AG08396 (cell line): ENCODE measurements at places on chromosomes 7 and 10.

DNA sequence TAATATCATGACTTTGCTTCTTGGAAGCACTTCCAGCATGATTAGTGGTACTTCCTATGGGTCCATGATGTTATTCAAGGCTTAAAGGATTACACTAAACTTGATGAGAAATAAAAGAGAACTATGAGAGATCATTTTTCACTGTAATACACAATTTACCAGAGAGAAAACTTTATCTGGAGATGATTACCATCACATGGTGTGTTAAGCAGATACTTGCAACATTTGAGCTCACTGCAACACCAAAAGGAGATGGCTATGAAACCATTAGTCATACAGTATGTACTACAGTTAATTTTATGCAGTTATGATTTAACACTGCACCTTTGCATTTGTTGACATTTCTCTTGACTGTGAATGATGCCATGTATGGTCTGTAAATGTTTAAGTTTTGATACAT is 311.3 kb upstream of the AOAH start:
- DNase-seq: no peak

- peak; percentile 4 for DNase-seq
Measured at GRCh38 chr10:86650151-86650550, 4.2 kb upstream of the OPN4 start.

DNA sequence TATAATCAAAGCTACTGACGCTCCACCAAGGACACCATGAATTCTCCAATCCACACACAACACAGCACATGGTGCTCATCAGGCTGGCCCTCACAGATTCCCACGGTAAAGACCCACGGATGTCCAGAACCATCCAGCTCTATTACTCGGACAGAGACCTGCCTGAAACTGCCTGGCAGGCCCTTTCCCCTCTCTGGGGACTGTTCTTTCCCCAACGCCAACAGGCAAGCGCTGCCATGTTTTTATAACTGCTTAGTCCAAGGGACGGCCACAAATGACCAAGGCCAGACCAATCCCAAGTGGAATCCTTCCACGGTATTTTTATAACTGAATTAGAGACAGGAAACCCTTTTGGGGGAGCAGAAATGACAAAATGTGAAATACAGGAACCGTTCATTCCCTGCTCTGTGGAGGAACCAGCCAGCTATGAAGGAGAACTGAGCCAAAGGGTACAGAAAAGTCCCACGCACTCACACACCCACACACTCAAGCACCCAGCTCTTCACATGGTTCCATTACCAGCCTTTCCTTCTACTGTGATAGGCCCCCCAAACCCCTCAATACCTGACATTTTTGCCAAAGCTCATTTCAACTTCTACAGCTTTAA is 4.1 kb downstream of the PIP4K2A start:
- DNase-seq: no peak

DNA sequence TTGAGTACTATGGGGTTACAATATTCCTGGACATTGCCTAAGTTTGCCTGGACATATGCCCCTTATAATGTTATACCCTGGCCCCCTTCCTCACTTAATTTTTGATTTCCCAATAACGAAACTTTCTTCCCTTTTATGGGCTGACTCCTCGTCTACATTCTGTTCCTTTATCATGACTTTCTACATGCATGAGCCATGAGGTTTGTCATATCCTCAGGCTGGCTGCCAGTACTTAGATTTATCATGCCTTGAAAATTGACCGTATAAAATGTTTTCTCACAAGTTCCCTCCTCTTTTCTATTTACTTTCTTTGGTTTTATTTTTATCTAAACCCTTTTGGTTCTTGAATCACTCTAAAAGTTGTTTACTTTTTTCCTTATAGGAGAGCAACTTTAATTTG is 4.7 kb downstream of the DNAH11 start:
- no peak for DNase-seq

GRCh38 chr7:140229591-140230515 is 53.1 kb upstream of the KDM7A start:
- DNase-seq: no peak

DNA sequence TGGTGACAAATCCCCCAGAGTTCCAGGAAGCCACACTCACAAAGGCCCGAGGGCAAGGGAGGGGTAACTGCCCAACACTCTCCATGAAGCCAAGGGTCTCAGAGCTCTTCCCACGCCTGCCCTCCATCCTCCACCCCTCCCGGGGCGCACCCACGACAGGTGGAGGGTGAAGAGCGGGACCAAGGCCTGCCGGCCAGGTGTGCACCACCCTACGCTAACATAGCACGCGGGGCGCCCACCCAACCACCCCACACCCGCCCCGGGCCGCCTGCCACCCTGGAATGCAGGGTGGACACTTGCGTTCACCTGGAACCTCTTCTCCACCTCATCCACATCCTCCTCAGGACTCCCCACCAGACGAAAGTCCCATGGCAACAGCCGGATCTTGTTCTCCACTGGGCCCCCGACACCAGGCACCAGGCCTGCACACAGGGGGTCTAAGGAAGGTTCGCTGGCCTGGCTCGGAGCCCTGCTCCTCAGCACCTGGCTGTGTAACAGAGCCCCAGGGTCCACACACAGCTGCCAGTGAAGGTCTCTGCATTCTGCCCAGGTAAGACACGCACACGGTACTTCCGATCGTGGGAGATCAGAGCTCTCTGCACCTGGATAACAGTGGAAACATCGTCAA is 32.7 kb downstream of the MAD1L1 start:
- DNase-seq: no peak

DNA sequence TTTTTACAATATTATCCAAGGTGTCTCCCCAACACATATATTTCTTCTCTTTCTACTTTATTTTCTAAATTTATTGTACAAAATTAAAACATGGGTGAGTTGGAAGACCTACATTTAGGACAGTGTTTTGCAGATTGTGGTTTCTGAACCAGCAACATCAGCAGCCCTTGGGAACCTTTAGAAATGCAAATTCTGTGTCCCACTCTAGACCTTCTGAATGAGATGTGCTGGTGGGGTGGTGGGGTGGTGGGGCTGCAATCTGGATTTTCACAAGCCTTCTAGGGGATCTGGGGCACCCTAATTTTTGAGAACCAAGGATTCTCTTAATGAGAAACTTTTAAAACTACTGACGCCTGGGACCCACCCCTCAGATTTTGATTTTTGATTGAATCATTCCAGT is 7.4 kb upstream of the PAPSS2 start:
- no peak for DNase-seq

- peak; percentile 66 for DNase-seq
Measured at GRCh38 chr10:117653170-117653515, 110.6 kb downstream of the EMX2 start.

- DNase-seq: no peak
Measured at GRCh38 chr10:94093286-94093905, 99.7 kb downstream of the PLCE1 start.

- no peak for DNase-seq
Measured at GRCh38 chr10:124546055-124546369, 84.4 kb downstream of the LHPP start.
